ENCODE measurements at places on chromosomes 7 and 10.

- DNase-seq = no peak
Measured at GRCh38 chr7:133582766-133583523, 330.1 kb downstream of the EXOC4 start.

GRCh38 chr10:126499744-126500143 lies 111.5 kb upstream of the ADAM12 start:
- DNase-seq = no peak

- no peak for DNase-seq
Measured at GRCh38 chr7:82859106-82859850, 303.4 kb downstream of the PCLO start.

DNA sequence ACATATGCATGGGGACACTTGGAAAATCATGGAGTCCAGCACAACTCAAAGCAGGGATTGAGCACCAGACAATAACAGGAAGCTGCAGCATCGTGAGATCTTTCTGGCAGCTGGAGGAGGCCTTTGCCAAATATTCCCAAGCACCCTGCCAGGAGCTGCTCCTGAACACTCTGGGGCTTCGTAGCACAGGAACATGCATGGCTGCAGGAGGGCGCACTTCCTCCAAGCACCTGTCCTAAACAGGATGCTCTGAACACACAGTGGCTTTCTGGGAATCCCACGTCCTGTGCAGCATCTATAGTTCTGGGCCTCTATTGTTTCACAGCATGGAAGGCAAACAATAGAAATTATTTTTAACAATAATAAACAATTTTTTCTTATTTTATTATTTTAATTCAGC lies 4.1 kb downstream of the ABLIM1 start:
- no peak for DNase-seq

- DNase-seq = peak; percentile 72
Measured at GRCh38 chr7:116180302-116180701, 30.0 kb upstream of the TES start.

All from OCI-M1 (cell line).